ENCODE measurements at places on chromosomes 13 and 19. TPM values are rescaled to one million over a fixed set of nuclear protein-coding genes. Genes with fewer than 3 reads are reported as not detected.
A peak's percentile ranks its signal among the peaks of the same experiment; 100 is the strongest.

DNA sequence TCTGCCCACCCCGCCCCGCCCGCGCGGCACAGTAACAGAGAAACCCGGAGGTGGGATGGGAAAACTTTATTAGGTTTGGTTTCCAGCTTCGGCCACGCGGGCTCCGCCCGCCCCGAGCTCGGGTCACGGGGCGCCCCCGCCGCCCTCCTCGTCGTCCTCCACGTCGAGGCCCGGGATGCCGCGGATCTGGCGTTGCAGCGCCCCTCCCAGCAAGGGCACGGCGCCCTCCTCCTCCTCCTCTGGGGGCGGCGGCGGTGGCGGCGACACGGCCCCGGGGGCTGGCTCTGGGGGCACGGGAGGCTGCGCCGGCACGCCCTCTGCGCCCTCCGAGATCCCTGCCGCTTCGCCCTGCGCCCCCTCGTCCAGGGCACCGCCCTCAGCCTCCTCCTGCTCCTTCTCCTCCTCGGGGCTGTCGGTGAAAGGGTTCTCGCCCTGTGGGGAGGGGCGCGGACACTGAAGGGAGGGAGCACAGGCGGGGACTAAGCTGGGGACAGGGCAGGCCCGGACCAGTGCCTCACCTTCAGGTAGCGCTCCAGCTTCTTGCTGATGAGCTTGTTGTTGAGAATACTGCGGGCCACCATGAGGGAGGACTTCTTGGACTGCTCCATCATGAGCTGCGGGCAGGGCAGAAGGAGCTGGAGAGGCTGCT lies 536 bp upstream of the AKAP8 start:
- peak; percentile 71 for DNase-seq

- no peak for DNase-seq
These were observed 34.9 kb upstream of the METTL21C start for GRCh38 chr13:102729560-102730270.

- peak; percentile 8 for DNase-seq
These were observed 98.2 kb downstream of the RBM26 start for GRCh38 chr13:79307866-79308298.

GRCh38 chr19:38324431-38324830 lies 4.8 kb downstream of the KCNK6 start:
- no peak for DNase-seq

ZNF154 gene
- 13.1 TPM for total RNA-seq

GRCh38 chr13:29472332-29472961 lies 123.0 kb downstream of the SLC7A1 start:
- DNase-seq, result peak; percentile 53

GRCh38 chr13:101634142-101634541 lies 181.7 kb downstream of the ITGBL1 start:
- no peak for DNase-seq

NCR1 gene
- not detected for total RNA-seq

GRCh38 chr13:53001444-53002225 lies 27.0 kb upstream of the OLFM4 start:
- DNase-seq, result no peak

CNN1 gene
- 53.1 TPM for total RNA-seq

SEMA6B gene
- total RNA-seq, result 15.4 TPM

All from tongue (tissue), 3 donors.